NCI-H460 (cell line): ENCODE measurements at places on chromosomes 7 and 10.

DNA sequence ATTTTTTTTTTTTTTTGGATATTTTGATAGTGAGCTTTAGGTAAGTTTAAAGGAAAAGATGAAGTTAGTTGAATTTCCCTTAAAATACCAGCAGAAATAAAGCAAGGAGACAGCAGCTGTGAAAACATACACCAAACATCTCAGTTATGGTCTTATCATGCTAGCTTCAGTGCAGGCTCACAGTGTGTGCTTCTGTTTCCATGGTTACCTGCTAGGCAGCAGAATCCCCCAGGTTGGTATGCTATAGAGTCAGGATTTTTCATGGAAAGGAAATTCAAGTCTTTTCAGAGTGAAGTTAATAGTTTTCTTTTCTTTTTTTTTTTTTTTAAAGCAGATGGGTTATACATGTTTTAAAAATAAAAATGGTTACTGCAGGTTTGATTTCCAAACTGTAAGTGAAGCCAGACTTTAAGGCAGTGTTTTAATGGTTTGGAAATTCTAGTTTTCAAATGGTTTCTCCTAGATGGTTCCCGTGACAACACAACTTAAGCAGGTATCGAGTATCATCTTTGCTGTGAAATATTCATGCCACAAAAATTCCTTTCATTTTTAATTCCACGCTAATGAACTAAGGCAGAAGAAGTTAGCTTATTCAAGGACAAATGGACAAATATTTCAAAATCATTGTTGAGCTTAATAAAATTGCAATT lies 230.9 kb downstream of the BICC1 start:
- DNase-seq: no peak

- DNase-seq: no peak
These were observed 2.8 kb downstream of the DUSP5 start for GRCh38 chr10:110500515-110500905.

DNA sequence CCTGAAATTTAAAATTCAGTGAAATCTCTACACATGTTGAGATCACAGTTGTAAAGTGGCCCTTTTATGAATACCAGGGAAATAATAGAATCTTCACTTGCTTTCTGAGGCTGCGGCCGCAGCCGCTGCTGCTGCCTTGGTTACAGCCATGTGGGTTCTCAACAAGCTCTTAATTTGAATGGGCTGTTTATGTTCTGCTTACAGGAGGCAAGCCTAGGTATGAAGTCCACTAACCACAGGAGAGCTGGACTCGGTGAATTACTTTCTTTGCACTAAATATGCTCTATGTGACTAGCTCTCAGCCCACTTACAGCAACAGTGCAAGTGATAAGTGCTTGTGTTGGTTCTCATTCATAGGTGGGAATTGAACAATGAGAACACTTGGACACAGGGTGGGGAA lies 410.8 kb downstream of the SFMBT2 start:
- no peak for DNase-seq

DNA sequence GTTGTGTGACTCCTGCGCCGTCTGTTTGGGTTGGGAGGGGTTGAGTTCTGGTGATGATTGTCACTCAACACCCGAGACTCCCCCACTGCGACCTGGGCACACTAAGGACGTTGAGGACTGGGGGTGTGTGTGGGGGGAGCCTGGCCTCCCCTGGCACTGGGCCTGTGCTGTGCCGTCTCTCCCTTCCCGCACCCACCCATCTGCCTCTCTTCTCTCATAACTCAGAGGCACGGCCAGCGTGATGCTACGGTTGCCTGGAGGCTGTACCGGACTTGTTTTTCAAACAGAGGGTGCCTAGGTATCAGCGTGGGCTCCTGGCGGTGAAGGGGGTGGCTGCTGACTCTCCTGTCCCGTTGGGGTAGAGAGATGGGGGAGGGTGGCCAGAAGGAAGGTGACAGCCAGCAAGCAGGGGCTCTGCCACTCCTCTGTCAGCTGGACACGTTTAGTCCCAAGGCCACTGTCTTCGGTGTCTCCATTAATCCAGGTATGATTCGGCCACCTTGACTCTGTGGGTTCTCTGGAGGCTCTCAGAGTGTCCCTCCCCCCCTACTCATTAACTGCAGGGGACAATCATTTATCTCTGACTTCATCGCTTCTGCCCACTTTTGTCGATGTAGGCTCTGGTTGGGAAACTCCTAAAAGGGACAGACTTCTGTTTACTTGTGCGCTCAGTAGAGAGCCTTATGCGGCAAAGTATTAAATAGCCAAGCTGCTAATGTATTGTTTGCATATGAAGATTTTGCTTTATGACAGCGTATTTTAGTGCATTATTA lies 56.5 kb upstream of the PFKFB3 start:
- DNase-seq: no peak

DNA sequence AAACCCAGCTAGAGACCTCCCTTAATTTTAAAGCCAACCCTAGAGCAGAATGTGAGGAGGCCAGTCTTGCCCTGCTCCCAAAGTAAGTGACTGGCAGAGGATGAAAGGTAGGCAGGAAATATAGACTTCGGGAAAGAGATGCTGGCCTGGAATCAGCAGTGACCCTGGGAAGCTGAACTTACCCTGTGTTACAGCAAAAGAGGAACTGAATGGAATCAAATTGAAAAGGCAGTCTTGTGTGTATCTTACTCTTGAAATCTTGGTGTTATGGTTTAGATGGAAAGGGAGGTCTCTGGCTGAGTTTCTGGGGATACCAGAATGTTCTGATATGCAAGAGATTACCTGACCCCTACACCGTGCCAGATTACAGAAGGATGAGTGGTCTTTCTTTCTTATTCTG lies 7.9 kb upstream of the CFAP43 start:
- DNase-seq: no peak
